ENCODE measurements at places on chromosomes 4 and X. TPM values are rescaled to one million over a fixed set of nuclear protein-coding genes. Genes with fewer than 3 reads are reported as not detected.
A peak's percentile ranks its signal among the peaks of the same experiment; 100 is the strongest.

HPSE gene
- 0.71 TPM for total RNA-seq

- H3K36me3 ChIP-seq: no peaks in the 10 kb centered on the region
- DNase-seq: no peak
- no peak overlapping the region for H3K27ac ChIP-seq
- H3K27me3 ChIP-seq: no peaks in the 10 kb centered on the region
- H3K4me3 ChIP-seq: no peak overlapping the region
These were observed 183.7 kb downstream of the SPATA18 start for GRCh38 chr4:52234561-52235440.

DNA sequence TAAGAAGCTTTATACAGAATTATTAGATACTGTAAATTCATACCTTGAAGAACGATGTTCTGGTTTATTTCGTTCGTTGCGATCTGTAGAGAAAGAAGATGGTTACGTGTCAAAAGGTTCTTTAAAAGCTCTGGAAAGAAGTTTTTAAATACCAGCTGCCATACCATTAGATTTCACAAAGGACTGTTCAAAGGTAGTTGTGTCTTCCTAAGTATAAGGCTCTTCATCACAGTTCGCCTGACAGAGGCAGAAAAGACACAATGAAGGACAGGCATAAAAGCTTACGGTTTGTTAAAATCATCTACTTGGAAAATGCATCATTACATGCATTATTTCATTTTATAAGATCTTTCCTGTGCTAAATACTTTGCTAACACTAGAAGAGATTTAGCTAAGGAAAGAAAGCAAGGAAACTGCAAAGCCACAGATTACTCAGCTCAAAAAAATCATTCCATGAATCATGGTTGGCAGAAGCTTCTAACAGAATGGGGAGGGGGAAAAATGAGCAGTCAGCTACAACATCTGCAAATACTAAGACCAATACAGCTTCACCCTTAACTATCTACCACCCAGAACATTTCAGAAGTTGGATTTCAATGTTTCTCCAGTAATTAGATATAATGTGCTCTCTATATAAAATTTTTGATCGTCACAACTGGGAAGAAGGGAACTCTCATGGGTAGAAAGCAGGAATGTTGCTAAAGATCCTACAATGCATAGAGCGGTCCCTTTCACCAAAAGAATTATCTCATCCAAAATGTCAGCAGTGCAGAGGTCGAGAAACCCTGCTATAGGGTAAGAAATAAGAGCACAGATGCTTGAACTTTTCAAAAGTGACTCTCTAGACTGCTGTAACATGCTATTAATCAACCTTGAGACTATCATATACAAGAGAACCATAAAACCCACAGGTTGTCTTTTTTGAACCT, 50.7 kb upstream of the PRSS48 start:
- peak overlapping the region; percentile 17 for H3K4me3 ChIP-seq
- H3K36me3 ChIP-seq: no peaks in the 10 kb centered on the region
- H3K27me3 ChIP-seq: no peaks in the 10 kb centered on the region
- peak overlapping the region; percentile 80 for H3K27ac ChIP-seq

DNA sequence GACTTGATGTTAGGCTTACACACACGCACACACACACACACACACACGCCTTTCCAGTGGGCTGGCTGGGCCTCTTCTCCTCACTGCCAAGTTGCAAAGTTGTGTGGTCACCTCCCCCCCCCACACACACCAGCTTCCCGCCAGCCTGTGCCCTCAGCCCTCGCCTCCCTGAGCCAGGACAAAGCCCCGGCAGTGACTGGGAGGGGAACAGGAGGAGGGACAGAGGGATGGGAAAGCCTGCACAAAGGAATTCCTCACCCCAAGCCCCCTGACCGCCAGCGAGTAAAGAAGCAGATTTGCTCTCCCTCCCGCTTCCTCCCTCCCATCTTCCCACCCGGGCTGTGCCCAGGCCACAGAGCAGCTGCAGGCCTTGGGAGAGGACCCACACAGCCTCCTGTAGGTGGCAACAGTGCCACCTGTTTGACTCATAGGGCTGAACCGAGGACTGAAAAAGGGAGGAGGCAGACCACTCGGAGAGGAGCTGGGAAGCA, at the start of gene GDPD2:
Gene GDPD2 (plus strand): TSS at position 464 of the 491 bp plus-strand sequence. CDS start 1,671 bp downstream, outside the sequence.
- H3K4me1 ChIP-seq: no peaks in the 10 kb centered on the region
- H3K27ac ChIP-seq: no peak within 1 kb of the TSS
- no peaks in the 10 kb centered on the region for H3K27me3 ChIP-seq
- no peaks in the 10 kb centered on the region for H3K36me3 ChIP-seq
- DNase-seq: no peak
- H3K4me3 ChIP-seq: no peak within 1 kb of the TSS

DNA sequence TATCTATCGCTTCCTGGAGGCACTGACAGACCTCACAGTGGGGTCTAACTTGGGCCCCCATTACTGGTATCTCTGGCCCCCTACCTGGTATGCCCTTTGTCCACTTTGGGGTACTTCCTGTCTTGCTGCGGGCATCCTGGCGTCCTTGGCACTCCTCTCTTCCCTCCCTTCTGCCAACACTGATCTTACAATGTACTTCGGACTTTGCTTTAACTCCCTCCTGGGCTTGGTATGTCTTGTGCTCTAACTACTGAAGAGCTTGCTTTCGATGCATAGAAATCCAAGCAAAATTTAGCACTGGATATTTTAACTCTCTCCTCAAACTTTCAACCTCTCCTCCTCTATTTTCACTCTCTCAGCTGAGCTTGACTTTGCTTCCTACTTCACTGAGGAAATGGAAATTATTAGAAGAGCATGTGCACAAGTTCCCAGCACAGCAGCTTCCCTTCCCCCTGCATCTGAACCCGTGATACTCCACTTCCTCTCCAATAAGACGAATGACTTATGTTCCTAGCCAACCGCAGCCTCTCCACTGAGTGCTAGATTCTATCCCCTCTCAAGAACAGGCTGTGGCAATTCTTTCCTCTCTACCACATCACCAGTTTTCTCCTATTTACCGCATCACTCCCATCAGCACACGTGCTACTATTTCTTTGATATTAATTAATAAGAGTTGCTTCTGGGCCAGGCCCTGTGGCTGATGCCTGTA, 52.9 kb downstream of the SUPT20HL2 start:
- no peaks in the 10 kb centered on the region for H3K27me3 ChIP-seq
- H3K4me1 ChIP-seq: no peaks in the 10 kb centered on the region
- DNase-seq: peak; percentile 81
- no peak overlapping the region for H3K4me3 ChIP-seq
- peak overlapping the region; percentile 53 for H3K27ac ChIP-seq
- no peaks in the 10 kb centered on the region for H3K36me3 ChIP-seq

- H3K36me3 ChIP-seq: no peaks in the 10 kb centered on the region
- no peak for DNase-seq
- no peaks in the 10 kb centered on the region for H3K27me3 ChIP-seq
- H3K4me3 ChIP-seq: no peak overlapping the region
- no peaks in the 10 kb centered on the region for H3K4me1 ChIP-seq
These were observed 21.3 kb upstream of the SULT1B1 start for GRCh38 chr4:69781458-69782418.
